Activated CD8-positive, alpha-beta memory T cell treated with anti-CD3 and anti-CD28 coated beads, Interleukin-2, amount 10 ng/mL, durations not matched to agents 7 days and 5 days (primary cell): ENCODE measurements at places on chromosomes 2 and 18.

- no peak for DNase-seq
These were observed 111.2 kb upstream of the HDAC4 start for GRCh38 chr2:239512054-239512453.

- DNase-seq: peak; percentile 57
These were observed 27.3 kb downstream of the ZAP70 start for GRCh38 chr2:97740590-97741182.

GRCh38 chr2:46836295-46837111, 79.1 kb downstream of the MCFD2 start:
- DNase-seq: no peak

DNA sequence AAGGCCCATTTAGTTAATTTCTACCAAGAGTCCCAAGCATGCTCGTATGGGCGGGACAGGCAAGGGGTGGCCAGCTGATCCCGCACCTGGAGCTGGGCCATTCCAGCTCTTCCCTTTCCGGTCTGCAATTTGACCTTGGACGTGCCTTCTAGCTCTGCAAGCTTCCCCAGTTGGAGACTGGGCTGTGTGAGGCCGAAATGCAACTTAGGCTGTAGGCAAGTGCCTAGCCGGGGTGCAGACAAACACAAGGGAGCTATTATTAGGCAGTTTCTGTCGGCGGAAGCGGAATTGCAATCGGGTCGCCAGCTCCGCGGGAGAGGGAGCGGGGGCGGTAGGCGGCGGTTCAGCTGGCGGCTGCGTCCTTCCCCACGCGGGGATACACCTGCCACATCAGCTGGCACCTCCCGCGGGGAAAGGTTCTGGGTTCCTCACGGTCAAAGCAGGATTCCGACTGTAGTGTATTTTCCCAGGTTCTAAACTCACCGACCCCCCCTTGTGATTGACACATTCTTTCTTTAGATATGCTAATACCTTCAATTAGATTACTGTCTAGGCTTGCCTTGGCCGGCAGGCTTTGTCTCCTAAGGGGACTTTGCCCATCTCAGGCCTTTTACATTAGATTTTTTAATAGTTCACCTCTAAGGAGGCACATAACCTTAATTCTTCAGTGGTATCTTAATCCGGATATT, 17.1 kb upstream of the ZNF532 start:
- no peak for DNase-seq

DNA sequence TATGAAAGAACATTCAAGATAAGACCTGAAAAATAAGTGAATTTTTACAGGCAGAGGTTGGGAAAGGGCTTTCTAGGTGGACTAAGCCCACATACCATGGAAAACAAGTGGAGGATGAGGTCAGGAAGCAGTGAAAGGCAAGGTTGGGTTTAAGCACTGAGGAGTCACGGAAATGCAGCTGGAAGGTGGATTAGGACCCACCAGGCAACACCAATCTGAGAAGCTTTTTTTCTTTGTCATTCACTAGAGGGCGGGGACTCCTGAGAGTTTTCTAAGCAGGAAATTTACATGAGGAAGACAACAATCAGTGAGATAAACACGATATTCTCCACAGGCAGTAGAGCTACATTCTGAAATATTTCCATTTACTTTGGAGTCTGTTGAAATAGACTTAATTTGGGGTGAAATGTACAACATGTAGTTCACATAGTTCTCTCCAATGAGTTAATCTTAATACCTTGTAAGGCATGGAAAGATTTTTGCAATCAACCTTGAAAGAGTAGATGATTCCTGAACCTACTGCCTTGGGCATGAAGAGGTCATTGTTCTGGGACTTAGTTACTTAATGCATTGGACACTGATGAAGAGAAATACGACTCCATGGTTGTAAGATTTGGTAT, 40.7 kb downstream of the VIT start:
- DNase-seq: no peak

DNA sequence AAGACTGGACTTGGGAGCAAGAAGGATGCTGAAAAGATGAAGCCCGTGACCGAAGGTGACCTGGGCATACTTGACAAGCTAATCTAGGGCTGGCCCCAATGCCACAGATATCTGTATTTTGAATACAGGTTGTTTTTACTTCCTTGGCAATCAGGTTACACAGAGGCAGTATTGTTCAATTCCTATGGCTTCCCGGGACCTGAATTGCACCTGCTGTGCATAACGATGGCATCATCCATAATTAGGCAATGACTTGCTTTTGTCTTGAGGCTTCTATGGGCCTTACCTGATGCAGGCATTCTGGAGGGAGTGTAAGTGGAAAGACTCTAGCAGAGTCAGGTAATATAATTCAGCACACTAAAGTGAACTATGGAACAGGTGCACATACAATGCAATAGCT, 60.6 kb upstream of the CUL3 start:
- DNase-seq: no peak

GRCh38 chr2:75545922-75546321, 14.8 kb downstream of the EVA1A start:
- no peak for DNase-seq

GRCh38 chr2:85737481-85737880, 16.3 kb upstream of the ATOH8 start:
- no peak for DNase-seq

- no peak for DNase-seq
These were observed 43.4 kb upstream of the KYNU start for GRCh38 chr2:142834021-142834420.

- DNase-seq: no peak
These were observed 39.4 kb downstream of the HADHB start for GRCh38 chr2:26284132-26284531.

GRCh38 chr2:70084973-70085710, 2.1 kb upstream of the PCBP1 start:
- peak; percentile 76 for DNase-seq

DNA sequence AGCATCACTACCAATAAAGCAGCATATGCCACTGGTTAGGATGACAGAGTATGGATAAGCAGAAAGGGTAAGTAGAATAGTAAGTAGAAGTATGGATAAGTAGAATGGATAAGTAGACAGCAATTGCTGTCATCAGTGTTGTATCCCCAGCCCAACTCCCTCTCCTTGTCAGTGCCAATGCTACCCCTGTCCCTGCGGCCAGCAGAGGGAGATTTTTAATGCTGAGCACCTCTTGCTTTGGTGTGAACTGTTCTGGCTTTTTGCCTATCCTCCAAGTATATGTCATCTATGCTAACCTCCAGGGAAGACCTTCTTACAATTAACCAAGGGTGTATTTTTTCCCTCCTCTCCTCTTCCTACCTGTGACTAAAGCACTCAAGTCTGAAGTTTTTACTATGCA, 136.7 kb upstream of the SPHKAP start:
- no peak for DNase-seq

- DNase-seq: no peak
These were observed 124.9 kb downstream of the L3MBTL4 start for GRCh38 chr18:6289843-6290242.

GRCh38 chr2:237129625-237130263, 44.1 kb downstream of the COPS8 start:
- DNase-seq: peak; percentile 16

DNA sequence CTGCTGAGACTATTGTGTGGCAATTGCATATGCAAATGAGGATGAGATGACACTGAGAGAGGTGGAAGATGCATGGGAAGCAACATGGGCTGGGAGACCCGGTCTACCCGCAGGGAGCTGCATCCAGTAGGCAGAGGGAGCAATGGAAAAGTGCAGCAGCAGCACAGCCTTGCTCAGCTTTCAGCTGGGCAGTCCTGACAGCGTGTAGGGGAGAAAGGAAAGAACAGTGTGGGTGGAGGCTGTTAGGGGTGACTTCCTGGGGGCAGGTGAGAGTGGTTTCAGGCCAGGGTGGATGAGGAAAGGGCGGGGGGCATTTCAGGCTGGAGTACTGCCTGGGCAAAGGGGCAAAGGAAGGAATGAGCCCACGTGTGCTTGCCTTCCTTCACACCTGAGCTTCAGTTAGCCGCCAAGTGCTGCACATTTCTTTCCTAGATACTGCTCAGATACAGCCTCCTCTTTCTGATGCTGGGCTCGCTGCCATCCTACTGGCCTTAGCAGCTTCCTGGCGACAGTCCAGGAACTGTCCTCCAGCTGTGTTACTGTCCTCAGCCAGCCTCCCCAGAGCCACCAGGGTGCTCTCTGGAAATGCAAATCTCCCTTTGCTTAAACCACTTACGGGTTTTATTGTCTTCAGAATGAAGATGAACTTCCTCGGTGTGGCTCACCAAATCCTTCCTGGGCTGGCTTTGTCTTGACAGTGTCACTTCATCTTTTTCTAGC, 276.3 kb downstream of the TSN start:
- DNase-seq: no peak

DNA sequence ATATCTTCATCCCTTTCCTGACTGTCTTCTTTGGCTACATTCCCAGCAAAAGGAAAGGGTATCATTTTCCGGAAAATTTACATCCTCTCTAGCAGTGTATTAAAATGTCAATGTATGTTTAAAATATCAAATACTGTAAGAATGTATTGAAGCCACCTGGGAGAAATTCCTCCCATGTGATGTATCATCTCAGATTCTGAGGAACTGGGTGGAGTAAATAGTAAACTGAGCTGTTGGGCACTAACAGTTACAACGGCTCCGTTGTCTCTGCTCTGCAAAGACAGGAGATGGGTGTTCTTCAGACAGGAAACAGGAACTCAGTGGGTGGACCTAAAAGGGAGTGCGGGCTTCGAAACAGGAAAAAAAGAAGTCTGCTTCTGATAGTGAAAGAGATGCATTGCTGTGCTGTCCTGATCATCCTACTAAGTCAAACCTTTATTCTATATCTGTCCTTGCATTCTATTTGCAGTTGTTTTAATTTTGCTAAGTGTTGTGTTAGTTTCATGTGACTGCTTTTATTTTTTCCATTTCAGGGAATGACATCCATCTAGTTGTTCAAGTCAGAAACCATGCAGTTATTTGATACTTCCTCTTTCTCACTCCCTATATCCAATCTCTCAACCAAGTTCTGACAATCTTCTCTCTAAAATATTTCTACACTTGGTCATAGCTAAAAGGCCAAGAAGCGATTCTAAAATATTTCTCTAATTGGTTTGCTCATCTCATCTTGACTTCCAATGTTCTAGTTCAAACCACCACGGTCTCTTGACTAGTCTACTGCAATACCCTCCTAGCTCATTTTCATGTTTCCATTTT, 19.4 kb downstream of the DOK1 start:
- peak; percentile 61 for DNase-seq

DNA sequence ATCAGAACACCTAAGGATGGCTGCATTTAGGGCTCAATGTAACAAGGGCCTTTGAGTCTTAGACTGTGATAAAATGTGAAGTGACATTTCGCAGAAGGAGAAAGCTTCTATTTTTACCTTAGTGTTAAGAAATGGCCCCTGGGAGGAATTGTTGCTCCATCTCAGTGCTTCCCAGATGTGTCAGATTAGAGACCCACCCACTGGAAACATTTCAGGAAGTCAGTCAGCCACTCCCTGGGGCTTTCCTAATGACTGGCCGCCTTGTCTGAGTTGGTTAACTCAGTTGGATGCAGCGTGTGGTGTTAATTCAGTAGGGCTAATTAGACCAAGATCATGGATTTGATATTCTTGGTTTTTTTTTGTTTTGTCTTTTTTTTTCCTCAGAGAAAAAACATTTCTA, 355.9 kb downstream of the PIK3C3 start:
- no peak for DNase-seq

GRCh38 chr2:68734688-68735525, at the start of gene ARHGAP25:
ARHGAP25 (plus strand) TSS chr2:68734811; CDS start chr2:68735200, 389 bp downstream.
- DNase-seq: peak; percentile 80

DNA sequence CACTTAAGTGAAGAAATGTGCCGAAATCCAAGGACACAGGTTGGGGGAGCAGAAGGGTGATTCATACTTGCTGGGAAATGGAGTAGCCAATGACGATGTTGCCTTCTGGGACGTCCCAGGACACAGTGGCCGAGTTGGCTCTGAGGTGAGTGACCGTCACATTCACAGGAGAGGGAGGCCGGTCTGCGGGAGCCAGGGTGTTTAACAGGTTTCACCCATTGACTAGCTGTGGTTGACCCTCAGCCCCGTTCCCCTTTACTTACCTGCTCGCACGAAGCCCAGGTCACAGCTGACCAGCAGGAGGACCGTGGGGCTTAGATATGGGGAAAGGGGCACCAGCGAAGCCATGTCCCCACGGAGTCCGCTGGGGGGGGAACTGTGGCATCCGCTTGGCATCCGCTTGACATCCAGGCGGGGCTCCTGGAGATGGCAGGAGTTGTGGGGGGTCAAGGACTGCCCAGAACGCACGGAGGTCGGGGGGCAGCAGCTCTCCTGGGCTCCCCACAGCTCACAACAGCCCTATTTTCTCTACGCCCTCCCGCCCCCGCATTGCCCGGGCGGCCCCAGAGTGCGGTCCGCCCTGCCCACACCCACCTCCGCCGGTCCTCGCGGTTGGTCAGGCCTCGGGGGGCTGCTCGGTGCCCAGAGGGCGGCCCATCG, 586 bp downstream of the FNDC4 start:
- no peak for DNase-seq

DNA sequence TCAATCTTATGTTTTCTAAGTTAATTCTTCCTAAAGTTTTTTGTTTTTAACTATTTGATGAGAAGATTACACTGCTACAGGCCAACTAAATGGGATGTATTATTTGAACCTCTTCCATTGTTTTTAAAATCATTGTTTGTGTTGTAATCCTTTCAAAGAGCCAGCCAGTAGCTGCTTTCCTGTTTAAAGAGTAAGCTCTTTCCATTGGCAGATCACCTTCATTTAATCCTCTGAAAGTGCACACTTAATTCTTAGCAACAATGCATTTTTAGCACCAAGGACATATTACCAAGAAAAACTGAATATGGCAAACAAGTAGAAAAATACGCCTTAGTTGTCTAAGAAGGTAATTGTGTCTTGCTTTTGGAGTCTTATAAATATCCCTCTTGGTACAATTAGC, 54.0 kb downstream of the MEIS1 start:
- DNase-seq: no peak

- no peak for DNase-seq
These were observed 308.4 kb downstream of the NDUFA10 start for GRCh38 chr2:239716536-239717318.

DNA sequence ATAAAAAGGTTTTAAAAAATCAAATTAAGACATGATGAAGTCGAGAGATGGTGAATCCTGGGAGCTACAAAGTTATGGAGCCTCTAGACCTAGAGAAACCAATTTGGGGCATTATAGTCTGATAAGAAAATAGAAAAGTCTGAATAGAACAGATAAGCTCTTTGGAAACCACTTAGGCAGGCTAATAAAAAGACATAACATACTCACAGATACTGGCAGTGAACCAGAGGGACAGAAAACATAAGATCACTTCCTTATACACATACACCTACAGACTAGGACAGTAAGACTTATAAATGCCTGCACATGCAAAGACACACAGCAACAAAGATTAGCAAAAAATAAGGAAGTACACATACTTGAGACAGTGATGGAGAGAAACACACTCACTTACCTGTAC, 20.0 kb downstream of the SMC6 start:
- no peak for DNase-seq

GRCh38 chr18:63318889-63319382, 633 bp downstream of the BCL2 start:
- no peak for DNase-seq

DNA sequence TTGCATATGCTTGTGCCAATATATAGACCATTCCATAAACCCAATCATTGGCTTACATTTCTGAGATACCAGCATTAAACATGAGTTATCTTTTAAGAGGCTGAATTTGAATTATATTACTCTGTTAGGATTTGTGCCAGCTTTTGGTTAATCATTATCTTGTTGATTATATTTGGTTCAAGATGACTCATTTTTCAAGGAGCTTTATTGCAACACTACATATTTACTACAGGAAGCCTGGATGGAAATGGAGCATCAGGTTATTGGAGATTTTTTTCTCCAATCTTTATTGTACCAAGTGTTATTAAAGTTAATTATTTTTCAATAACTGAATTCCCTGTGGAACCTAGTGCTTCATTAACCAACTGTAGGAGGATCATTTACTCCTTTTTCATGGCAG, 26.4 kb downstream of the EML4 start:
- DNase-seq: no peak
